ENCODE measurements at places on chromosomes 1 and 21. TPM values are rescaled to one million over a fixed set of nuclear protein-coding genes. Genes with fewer than 3 reads are reported as not detected.

KCNJ9 gene
- total RNA-seq = not detected

CRYBG2 gene
- not detected for total RNA-seq

NDUFS2 gene
- 115 TPM for total RNA-seq

ASH1L gene
- 24.2 TPM for total RNA-seq

CRYAA gene
- not detected for total RNA-seq

FAM151A gene
- not detected for total RNA-seq

All from LHCN-M2 (cell line).